Activated naive CD4-positive, alpha-beta T cell treated with anti-CD3 and anti-CD28 coated beads, Interleukin-2, amount 10 ng/mL, durations not matched to agents 7 days and 5 days (primary cell): ENCODE measurements at places on chromosomes 1 and 21.

GRCh38 chr1:159924025-159924790 lies 1.1 kb downstream of the TAGLN2 start:
- peaks cover 38% of the 10 kb centered on the region for H3K36me3 ChIP-seq
- peak overlapping the region; percentile 91 for H3K4me3 ChIP-seq
- DNase-seq = peak; percentile 70

GRCh38 chr1:216914974-216915373 lies 191.7 kb upstream of the ESRRG start:
- no peak overlapping the region for H3K27ac ChIP-seq
- no peaks in the 10 kb centered on the region for H3K27me3 ChIP-seq
- H3K36me3 ChIP-seq = no peaks in the 10 kb centered on the region
- H3K4me3 ChIP-seq = no peak overlapping the region
- no peak for DNase-seq
- H3K4me1 ChIP-seq = no peaks in the 10 kb centered on the region

- no peak for DNase-seq
- no peaks in the 10 kb centered on the region for H3K4me1 ChIP-seq
These were observed 17.5 kb upstream of the YTHDF2 start for GRCh38 chr1:28719332-28719619.

DNA sequence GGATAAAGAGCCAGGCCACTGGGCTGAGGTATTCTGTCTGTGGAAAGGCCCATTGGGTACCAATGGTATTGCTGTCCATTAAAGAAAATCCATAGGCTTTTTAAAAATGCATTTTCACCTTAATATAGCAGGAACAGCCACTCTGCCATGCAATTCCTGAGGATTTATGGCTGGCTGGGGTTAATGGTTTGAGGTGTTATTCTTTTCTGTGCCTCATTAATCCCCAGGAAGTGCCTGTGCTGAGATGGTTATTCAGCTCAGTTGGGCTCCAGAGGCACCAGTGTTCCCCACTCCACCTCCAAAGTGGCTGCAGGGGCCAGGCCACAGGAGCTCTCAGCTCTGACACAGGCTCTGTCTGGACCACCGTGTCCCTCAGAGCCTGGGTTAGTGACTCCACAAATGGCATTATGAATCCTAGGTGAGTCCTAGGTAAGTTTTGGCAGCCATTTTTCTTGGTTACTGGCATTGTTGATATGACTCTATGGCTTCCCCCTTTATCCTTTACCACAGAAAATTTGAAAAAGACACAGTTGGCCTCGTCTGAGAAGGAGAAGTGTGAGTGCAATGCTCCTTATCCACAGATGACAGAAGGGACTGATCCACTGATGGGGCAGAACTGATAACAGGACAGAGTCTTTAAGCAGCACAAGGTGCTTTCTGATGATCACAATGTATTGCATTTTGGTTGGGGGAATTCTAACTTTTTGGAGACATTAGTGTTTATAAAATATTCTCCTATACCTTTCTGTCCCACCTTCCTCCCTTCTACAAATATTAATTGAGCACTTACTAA lies 2.2 kb upstream of the PAPPA2 start:
- H3K27ac ChIP-seq = no peak overlapping the region
- H3K4me3 ChIP-seq = no peak overlapping the region
- no peaks in the 10 kb centered on the region for H3K4me1 ChIP-seq
- H3K27me3 ChIP-seq = no peaks in the 10 kb centered on the region

DNA sequence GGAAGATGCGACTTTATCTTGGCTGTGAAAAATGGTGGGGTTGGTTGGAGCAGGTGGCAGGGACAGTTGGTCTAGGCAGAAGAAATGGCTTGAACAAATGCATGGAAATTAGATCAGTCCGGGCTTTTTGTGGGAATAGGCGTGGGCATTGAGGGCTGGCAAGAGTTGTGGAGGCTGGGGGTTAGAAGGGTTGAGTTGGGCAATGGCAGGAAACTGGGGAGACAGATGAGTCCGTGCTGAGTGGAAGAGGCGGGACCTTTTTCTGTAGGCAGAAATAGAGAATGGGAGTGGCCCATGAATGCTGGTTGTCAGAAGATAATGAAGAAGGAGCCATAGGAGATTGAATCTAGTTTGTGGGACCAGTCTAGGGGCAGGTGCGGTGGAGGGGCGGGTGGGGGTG lies 6.9 kb downstream of the PDPN start:
- no peaks in the 10 kb centered on the region for H3K4me1 ChIP-seq
- no peak for DNase-seq
- H3K27me3 ChIP-seq = peaks cover 22% of the 10 kb centered on the region

- H3K36me3 ChIP-seq = no peaks in the 10 kb centered on the region
- no peaks in the 10 kb centered on the region for H3K27me3 ChIP-seq
- no peak overlapping the region for H3K27ac ChIP-seq
- no peak for DNase-seq
- no peak overlapping the region for H3K4me3 ChIP-seq
- H3K4me1 ChIP-seq = no peaks in the 10 kb centered on the region
These were observed 175.6 kb upstream of the TNR start for GRCh38 chr1:175919001-175919400.

GRCh38 chr1:206903687-206904086 lies 6.4 kb downstream of the IL24 start:
- peaks cover 48% of the 10 kb centered on the region for H3K4me1 ChIP-seq
- H3K27ac ChIP-seq = no peak overlapping the region
- no peak overlapping the region for H3K4me3 ChIP-seq
- H3K27me3 ChIP-seq = peaks cover 3% of the 10 kb centered on the region
- peaks cover 60% of the 10 kb centered on the region for H3K36me3 ChIP-seq

- no peak overlapping the region for H3K27ac ChIP-seq
- H3K36me3 ChIP-seq = no peaks in the 10 kb centered on the region
- no peaks in the 10 kb centered on the region for H3K4me1 ChIP-seq
- peak; percentile 37 for DNase-seq
- peaks cover 18% of the 10 kb centered on the region for H3K27me3 ChIP-seq
These were observed 5.1 kb upstream of the CAPN8 start for GRCh38 chr1:223670458-223671159.

DNA sequence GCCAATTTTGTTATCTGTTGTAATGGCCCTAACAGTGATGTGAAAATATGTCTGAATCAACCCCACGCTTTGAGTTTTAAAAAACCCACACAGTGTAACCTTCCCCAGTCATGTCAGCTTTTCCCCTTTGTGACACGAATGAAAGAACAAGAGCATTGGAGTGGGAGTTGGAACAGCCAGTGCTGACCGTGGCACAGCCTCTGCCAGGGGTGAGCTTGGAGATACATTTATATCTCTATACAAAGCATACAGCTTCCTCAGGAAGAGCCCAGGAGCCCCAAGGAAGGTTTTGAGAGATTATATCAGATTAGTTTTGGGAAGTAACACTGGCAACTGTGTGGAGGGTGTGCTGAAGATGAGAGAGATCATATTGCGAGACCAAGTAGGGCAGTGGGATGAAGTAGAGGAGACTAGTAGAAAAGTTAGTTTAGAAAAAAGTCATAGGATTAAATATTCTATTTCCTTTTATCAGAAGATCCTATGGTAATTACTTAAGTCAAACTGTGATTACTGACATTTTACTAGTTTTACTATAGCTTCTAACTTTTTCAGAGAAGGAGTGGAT lies 15.9 kb downstream of the LRRC8B start:
- H3K27me3 ChIP-seq = no peaks in the 10 kb centered on the region
- H3K27ac ChIP-seq = no peak overlapping the region
- peaks cover 33% of the 10 kb centered on the region for H3K4me1 ChIP-seq
- peaks cover 38% of the 10 kb centered on the region for H3K36me3 ChIP-seq

- DNase-seq = peak; percentile 57
- H3K36me3 ChIP-seq = peaks cover 1% of the 10 kb centered on the region
- H3K27ac ChIP-seq = peak overlapping the region; percentile 87
- peak overlapping the region; percentile 55 for H3K4me3 ChIP-seq
These were observed 37.7 kb downstream of the CD34 start for GRCh38 chr1:207873055-207873890.

DNA sequence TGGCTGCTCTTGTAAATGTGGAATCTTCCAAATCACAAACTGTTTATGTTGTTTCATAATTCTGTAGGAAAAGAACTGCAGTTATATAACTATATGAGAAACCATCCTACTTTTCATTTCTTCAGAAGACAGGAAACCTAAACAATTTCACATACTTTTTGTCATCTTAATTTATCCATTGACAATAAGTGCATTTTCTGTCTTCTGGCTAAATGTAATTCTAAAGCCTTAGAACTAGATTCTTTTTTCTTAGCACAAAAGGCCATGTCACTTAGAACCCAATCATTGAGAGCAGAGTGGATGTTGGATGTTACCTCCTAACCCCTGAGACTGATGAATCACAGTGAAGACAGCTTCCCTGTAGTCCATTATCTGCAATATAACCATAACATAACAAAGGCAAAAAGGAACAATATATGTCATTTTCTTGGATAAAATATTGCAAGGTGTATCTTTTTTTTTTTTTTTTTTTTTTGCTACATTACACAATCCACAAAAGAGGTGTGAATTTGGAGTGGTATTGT lies 410.2 kb upstream of the PRMT6 start:
- no peak overlapping the region for H3K27ac ChIP-seq
- H3K27me3 ChIP-seq = no peaks in the 10 kb centered on the region
- H3K36me3 ChIP-seq = no peaks in the 10 kb centered on the region
- H3K4me3 ChIP-seq = no peak overlapping the region
- DNase-seq = no peak

DNA sequence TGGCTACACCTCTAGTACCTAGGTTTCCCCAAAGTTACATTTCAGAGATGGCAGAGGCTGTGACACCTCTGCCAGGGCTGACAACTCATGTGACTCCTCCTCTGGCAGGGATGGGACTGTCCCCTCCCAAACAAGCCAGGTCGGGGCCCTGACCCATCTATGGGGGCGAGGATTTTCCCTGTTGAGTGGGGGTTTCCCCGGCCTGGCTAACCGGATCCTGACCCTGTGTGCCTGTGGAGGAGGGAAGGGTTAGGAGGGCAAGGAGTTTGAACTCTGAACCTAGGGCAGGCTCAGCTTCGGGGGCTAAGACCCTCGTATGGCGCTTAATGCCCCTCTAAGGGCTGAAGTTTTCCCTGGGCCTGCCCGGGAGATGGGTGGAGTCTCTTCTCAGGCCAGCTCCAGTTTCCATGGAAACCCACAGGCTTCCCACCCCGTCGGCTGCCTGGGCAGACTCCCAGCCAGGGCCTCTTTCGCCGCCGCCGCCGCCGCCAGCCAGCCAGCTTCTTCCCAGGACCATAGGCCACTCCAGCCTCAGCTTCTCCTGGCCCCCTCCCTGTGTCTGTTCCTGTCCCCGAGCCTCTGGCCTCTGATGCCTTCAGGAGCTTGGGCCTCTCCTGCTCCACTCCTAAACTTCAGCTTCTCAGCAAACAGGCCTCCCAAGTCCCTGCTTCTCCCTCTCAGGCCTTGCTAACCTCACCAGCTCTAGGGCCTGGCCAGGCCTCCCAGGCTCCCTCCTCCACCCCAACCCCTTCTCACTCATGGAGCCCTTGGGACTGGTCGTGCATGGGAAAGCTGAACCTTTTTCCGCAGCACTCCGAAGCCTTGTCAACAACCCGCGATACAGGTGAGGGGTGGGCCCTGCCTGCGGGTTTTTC lies at the start of gene BTBD19:
Gene BTBD19 (plus strand): TSS at position 461 of the 875 bp plus-strand sequence. CDS start 298 bp downstream, at position 759.
- H3K4me3 ChIP-seq = peak within 1 kb of the TSS; percentile 67
- no peaks in the 10 kb centered on the region for H3K27me3 ChIP-seq
- peak; percentile 48 for DNase-seq
- H3K36me3 ChIP-seq = peaks cover 54% of the 10 kb centered on the region

GRCh38 chr1:8107897-8108296 lies 81.8 kb upstream of the ERRFI1 start:
- H3K4me3 ChIP-seq = no peak overlapping the region
- no peak overlapping the region for H3K27ac ChIP-seq
- no peaks in the 10 kb centered on the region for H3K36me3 ChIP-seq
- peaks cover 13% of the 10 kb centered on the region for H3K27me3 ChIP-seq

DNA sequence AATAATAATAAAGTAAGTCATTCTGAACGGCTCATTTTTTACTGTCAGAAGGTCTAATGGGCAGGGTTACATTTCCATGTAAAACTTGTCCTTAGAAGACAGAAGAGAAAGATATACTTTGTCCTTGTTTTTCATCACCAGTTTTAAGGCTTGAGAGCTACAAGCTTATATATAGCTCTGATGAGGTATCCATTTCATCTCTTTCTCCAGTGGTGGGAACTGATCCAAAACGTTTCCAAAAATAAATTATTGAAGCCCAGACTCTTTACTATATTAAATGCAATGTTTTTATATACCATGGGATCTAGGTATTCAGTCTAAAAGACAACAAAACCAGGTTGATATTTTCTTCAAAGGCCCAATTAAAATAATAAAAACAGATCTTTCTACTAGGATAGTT lies 8.7 kb downstream of the B3GALNT2 start:
- H3K4me1 ChIP-seq = peaks cover 20% of the 10 kb centered on the region
- no peaks in the 10 kb centered on the region for H3K27me3 ChIP-seq
- no peak overlapping the region for H3K4me3 ChIP-seq
- DNase-seq = no peak
- H3K36me3 ChIP-seq = peaks cover 12% of the 10 kb centered on the region
- no peak overlapping the region for H3K27ac ChIP-seq

DNA sequence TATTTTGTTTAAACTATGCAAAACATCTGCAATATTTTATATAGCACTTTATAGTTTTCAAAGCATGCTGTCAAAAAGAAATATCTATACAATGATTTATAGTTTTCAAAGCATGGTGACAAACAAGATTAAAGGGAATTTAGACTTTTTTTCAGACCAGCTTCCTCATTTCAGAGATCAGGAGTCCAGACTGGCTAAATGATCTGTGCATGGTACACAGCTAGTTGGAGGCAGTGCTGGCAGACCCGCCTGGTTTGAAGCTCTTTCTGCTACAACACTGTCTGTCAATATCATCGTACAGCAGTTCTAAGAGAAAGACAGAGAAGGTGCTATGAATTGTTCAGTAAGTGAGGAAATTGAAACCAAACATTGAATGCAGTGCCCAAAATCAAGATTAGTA lies 479.0 kb downstream of the PTBP2 start:
- no peak overlapping the region for H3K27ac ChIP-seq
- H3K27me3 ChIP-seq = no peaks in the 10 kb centered on the region
- DNase-seq = no peak
- H3K4me3 ChIP-seq = no peak overlapping the region
- no peaks in the 10 kb centered on the region for H3K36me3 ChIP-seq

GRCh38 chr1:98210064-98210463 lies 289.2 kb upstream of the DPYD start:
- H3K4me3 ChIP-seq = no peak overlapping the region
- no peaks in the 10 kb centered on the region for H3K27me3 ChIP-seq
- no peak for DNase-seq
- H3K4me1 ChIP-seq = no peaks in the 10 kb centered on the region
- no peak overlapping the region for H3K27ac ChIP-seq

- no peaks in the 10 kb centered on the region for H3K27me3 ChIP-seq
- H3K4me3 ChIP-seq = no peak overlapping the region
- no peaks in the 10 kb centered on the region for H3K4me1 ChIP-seq
- H3K36me3 ChIP-seq = peaks cover 11% of the 10 kb centered on the region
- no peak overlapping the region for H3K27ac ChIP-seq
These were observed 107.4 kb upstream of the EDN2 start for GRCh38 chr1:41591891-41592290.
